ENCODE measurements at places on chromosomes 2 and 18.

DNA sequence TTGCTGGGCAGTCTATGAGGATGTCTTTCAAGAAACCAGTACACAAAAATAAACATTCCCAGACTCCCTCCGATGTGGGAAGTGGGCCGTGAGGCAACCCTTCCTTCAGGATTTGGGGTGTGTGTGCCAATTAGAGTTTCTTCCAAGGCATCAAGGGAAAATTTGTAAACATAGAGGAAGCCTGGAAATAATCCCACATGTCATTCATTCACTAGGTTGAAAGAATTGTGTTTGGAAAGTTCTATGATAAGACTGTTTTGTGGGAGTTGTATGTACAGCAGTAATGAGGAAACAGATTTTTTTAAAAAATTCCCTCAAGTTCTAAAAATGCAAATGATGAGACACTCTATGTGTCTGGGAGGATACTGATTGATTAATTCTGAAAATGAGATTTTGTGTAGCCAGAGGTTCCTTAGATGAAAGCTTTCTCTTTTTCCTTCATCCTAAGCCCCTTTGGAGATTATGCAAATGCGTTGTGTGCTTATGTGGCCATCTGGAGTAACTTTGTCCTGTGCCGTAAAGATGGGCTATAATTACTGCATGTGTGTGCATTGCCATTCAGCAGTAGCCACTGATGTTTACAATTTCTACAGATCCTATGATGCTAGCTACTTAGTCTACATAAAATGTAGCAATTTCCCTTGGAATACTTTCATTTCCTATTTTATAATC, 107.8 kb upstream of the TPO start:
- no peak for DNase-seq

DNA sequence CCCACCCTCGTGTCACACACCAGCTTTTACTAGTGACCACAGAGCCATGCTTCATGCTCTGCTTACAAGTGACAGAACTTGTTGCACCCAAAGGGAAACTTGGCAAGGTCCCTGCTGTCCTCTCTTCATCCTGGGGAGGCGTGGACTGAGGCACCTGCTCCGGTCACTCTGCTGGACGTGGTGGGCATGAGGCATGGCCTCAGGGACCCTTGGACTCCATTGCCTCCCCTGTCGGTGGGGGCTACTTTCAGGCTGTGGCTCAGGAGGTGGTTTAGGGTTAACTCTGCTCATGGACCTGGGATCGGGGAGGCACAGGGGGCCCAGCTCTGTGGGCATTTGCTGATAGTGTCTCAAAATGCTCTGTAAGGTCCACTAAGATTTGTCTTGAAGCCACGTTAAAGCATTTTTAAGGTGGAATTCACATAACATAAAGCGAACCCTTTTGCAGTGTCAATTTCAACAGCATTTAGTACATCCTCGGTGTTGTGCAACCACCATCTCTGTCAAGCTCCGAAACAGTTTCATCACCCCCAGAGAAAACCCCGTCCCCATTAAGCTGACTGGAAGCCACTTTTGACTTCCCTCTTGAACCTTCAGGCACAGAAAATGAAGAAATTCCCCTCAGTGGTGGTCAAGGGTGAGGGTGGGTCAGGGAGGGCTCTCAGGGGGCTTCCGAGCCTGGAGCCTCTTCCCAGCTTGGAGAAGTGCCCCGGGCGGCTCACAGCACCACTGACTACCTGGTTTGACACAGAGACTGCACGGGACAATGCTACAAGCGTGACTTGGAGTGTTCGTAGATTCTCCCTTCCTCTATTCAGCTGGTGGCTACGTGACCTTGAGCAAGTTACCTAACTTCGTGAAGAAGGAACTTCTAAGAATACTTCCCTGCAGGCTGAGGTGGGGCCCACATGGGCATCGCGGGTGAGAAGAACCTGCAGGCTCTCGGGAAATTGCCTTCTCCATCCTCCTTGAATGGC, 100.0 kb upstream of the HDAC4 start:
- DNase-seq: no peak

GRCh38 chr2:85950743-85951142, 62.0 kb upstream of the ST3GAL5 start:
- no peak for DNase-seq

- no peak for DNase-seq
Observed at GRCh38 chr2:46942143-46942526, 26.5 kb upstream of the MCFD2 start.

- no peak for DNase-seq
Observed at GRCh38 chr2:15970701-15971100, 30.4 kb downstream of the MYCN start.
